DMS79 (cell line): ENCODE measurements at places on chromosomes 11 and 22.

GRCh38 chr11:46246521-46246920, 30.9 kb upstream of the CREB3L1 start:
- DNase-seq = no peak

DNA sequence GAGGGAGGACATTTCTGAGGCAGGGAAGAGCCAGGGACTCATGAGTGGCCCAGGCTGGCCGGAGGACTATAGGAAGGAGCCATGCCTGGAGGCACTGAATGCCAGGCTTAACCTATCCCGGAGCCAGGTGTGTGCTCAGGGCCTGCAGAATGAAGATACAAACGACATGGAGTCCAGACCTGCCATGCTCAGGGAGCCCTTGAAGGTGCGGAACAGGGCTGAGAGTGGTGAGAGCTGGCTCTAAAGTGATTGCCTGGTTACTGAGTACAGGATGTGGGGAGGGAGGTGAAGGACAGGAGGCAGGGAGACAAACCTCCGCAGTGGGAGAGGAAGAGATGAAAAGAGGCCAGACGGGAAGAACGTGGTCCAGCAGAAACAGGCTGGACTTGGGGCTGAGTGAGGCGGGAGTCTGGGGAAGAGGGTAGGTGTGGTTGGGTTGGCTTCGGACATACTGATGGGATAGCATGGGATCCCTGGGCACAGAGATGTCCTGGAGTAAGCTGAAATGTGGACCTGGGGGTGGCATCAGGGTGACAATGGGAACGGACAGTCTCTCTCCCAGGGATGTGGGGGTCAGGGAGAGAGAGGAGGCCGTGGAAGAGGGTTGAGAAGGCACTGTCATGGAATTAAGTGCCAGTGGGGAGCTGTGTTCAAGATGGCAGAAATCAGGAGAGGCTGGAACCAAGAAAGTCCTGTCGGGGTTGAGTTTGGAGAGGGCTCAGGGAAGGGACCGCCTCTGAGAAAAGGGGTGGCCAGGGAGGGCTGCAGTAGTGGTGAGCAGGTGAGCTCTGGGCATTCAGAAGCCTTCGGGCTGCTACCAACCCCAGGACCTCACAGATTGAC, 1.5 kb upstream of the ANKRD13D start:
- DNase-seq = no peak

DNA sequence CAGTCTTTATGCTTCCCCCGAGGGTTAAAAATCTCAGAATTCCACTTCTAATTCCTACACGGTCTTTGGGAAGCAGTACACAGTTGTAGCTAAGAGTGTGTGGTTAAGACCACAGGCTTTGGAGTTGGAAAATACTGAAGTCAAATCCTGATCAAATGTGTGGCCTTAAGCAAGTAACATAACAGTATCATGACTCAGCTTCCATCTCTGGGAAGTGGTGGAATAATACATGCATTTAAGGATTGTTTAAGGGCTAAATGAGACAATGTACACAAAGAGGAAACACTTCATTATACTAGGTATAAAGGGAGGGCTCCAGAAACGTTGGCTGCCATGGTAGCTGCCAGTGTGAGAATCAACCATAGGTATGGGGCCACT, 71.5 kb downstream of the FAT3 start:
- DNase-seq = no peak

- no peak for DNase-seq
Observed at GRCh38 chr22:17829695-17830042, 55.4 kb upstream of the BID start.

- no peak for DNase-seq
Observed at GRCh38 chr11:116543099-116543498, 229.7 kb downstream of the BUD13 start.

DNA sequence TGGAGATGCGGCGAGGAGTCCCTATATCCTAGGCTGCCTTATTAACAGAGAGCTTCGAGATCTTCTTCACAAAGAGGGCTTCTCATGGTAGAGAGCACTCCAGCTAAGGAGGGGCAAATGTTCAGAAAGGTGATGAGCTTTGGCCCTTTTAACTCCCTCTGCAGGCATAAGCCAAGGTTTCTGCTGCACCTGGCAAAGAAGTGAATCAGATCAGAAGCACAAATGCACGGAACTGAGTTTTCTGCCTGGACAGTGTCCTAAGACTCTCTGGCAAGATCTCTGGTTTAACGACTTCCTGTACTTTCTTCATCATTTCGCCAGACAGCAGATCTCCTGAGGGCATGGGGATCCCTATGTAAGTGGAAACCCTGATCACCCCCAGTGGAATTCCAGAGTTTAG, 37.2 kb downstream of the POU2AF3 start:
- no peak for DNase-seq

DNA sequence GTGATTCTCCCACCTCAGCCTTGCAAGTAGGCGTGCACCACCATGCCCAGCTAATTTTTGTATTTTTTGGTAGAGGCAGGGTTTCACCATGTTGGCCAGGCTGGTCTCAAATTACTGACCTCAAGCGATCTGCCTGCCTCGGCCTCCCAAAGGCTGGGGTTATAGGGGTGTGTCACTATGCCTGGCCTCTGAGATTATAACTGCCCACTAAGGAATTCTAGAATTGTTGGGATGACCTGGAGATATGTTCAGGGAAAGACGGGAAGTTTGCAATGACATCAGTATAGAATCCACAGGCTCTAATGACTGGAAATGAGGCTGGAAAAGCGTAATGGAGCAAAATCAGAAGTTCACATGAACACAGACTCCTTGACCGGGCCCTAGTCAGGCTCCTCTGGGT, 62.2 kb downstream of the CLMP start:
- DNase-seq = no peak

DNA sequence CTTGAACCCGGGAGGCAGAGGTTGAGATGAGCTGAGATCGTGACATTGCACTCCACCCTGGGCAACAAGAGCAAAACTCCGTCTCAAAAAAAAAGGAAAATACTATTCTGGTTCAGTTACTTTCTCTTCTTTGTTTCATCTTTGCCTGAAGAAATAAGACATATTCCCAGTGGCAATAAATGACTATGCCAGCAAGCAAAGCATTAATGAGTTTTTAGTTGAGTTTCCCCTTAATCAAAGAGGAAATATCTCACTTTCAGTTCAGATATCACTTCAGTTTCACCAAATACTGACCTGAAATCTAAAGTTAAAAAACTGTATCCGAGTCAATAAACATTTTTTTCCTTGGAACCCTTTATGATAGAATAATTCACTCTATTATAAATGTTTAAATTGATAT, 10.4 kb downstream of the PISD start:
- DNase-seq = no peak

GRCh38 chr22:48949375-48950149, 878.1 kb downstream of the BRD1 start:
- DNase-seq = no peak

DNA sequence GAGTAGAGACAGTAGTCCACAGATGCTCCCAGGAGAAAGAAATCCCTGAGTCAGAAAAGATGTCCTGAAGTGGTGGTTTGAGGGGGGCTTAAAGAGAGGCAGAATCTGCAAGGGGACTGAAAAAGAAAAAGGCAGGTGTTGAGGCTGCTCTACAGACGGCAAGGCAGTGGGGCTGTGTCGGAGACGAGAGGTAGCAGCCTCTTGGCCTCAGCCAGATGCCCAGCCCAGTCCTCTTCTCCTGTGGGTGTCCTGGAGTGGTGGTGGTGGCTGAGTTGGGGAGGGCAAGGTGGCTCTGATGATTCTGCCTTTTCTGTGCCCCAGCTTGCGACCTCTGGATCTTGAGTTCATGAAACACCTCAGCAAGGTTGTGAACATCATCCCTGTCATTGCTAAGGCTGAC, 9.3 kb upstream of the WBP2NL start:
- no peak for DNase-seq

DNA sequence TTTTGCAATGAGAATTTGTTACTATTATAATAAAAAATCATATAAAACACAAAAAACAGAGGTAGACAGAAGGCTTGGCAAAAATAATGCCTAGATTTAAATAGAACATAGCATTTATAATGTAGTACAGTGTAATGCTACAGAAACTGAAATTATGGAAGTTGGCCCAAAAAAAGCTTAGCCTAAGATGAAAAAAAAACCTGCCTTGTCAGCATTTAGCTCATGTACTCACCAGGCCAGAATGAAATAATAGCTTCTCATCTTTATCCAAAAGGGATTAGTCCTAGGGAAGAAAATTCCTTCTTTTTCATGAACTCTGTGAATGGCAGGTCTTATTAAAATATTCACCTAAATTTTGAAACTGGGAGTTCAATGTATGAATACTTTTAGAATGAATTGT, 951.1 kb downstream of the LRRC4C start:
- DNase-seq = no peak

DNA sequence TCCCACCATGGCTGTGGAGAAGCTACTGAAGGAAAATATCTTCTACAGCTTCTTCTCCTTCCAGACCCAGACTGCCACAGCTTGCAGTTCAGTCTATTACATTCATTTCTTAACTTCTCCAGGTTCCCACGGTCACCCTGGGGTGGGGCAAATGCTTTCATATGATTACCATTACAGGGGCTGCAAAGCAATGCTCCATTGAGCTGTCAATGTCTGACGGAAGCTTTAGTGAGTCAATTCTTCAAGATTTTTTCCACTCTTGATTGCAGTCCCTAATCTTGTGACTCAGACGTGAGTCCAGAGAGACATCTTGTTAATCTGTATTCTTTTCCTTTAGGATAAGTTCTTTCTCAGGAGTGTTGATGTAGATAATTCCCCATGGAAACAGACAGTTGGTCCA, 233.4 kb upstream of the DDI1 start:
- DNase-seq = no peak

DNA sequence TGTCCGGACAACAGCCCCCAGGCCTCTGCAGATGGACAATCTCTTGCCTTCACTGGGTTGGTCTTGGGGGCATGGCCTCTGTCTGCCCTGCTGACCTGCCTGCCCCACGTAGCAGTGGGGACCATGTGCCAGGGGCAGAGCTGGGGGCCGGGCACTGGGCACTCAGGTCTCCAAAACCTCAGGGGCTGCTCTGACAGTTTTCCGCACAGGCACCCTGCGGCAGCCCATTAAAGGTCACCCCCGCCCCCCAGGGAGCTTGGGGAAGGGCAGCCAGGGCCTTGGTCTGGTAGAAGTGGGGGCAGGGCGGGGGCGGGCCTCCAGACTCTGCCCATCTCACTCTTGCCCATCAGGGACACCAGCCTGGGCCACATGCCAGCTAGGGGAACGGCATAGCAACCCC, 49.9 kb downstream of the WNT7B start:
- DNase-seq = no peak

DNA sequence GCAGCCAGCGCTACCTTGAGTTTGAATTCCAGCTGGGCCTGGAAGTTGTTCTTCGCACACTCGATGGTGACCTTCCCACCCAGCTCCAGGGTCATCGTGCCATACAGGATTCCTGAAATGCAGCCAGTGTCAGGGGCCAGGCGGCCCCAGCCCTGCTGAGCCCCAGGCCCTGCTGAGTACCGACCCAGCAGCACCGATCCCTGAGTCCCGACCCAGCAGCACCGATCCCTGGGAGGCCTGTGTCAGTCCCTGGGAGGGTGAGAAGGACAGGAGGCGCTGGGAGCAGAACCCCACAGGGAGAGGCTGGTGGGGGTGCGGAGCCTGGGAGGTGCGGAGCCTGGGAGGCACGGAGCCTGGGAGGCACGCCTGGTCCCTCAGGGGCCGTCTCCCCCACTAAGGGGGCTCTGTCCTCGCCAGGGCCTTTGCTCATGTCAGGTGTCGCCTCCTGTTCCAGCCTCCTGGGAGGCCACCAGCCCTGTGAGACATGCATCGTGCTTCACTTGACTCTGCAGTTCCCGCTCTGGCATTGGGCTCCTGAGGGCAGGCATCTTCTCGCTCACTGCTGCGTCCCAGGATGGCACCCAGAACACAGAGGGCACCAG, 37.1 kb upstream of the CARS1 start:
- DNase-seq = no peak

- DNase-seq = no peak
Observed at GRCh38 chr22:30129636-30130035, 49.4 kb downstream of the HORMAD2 start.

DNA sequence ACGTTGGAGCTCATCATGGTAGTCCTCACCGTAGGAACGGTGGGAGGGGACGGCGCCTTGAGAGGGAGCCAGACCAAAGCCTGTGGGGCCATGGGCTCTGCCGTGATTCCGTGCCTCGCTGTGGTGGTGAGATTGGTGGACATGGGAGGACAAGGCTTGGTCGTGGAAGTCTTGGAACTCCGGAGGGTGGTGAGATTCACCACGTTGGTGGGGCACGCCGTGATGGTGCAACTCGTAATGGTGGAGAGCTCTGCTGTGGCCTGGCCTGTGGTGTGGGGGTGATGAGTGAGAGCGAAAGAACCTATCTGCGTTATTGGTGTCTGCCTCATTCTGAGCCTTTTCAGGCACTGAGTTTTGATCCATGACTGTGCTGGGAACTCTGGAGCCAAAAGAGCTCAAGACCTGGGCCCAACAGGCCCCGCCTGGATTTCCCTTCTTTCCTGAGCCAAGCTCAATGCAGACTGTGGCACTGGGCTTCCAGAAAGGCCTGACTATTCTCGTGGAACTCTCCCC, at the start of gene CATSPER1:
Gene CATSPER1, minus strand, starts transcription at position 463 of the 513 bp plus-strand sequence. Its CDS starts 100 bp downstream, at position 363.
- no peak for DNase-seq

- DNase-seq = no peak
Observed at GRCh38 chr11:96260067-96260511, 82.9 kb downstream of the MAML2 start.

DNA sequence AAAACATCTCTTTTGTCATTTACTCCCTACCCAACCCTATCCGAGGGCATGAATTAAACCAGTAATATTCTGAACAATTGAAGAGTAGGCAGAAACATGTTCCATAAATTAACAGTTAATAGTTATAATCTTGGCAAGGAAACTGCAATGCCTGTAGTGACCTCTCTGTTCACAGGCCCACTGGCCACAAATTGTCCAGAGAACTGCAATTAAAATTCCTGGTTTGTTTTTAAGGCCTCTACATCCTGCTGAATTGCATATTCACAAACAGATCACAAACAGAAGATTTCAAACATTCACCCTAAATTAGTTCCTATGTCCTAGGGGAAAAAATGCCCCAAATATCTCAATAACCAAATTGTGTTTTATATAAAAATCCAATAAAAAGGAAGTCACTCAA, 143.2 kb upstream of the TRPC6 start:
- no peak for DNase-seq

DNA sequence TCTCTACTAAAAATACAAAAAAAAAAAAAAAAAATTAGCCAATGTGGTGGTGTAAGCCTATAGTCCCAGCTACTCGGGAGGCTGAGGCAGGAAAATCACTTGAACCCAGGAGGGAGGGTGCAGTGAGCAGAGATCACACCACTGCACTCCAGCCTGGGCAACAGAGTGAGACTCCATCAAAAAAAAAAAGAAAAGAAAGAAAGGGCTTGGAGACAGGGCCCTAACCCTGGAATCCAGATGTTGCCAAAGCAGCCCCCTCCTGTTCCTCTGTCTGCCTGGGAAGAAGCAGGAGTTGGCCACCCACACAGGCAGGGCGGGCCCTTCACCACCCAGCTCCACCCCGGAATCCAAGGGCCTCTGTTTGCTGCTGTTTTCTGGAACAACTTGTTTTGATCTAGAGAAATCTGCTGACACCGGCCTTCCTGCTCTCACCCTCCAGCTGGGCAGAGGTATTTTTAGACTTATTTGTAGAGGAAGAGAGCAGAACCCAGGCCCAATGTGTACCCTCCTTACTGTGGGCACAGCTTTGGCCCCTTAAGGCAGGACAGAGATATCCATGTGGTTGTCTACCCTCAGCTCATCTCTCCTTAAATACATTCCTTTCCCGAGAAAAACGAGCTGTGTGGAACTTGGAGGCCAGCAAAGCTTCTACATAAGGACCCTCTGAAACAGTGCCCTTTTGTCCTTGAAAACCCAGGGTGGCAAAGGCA, 2.7 kb upstream of the NEAT1 start:
- DNase-seq = peak; percentile 68
